ENCODE measurements at places on chromosomes 11 and 22.
A peak's percentile ranks its signal among the peaks of the same experiment; 100 is the strongest.

- no peak for DNase-seq
Observed at GRCh38 chr22:41280065-41280464, 5.9 kb downstream of the RANGAP1 start.

- no peak for DNase-seq
Observed at GRCh38 chr11:96167787-96168186, 175.2 kb downstream of the MAML2 start.

- no peak for DNase-seq
Observed at GRCh38 chr22:47619631-47620030, 857.2 kb downstream of the TBC1D22A start.

- DNase-seq: no peak
Observed at GRCh38 chr11:120091121-120091520, 46.8 kb downstream of the TRIM29 start.

GRCh38 chr11:70067591-70068341 is 10.4 kb upstream of the ANO1 start:
- no peak for DNase-seq

- DNase-seq: no peak
Observed at GRCh38 chr11:122765487-122766131, 72.7 kb upstream of the CRTAM start.

DNA sequence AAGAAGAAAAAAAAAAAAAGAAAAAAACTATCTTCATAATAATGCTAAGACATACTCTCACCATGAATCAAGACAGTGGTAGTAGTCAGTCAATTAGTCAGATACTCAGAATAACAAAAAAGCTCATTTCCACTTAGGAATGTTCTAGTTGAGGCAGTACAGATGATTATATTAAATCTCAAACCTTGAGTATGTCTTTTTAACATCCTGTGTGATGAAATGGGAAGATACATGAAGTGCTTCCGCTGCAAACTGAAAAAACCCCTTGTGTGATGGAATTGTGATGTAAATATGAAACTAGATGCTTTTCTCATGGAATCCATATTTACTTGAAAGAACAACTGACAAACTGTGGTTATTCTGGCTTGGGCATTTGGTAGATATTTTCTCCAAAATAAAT is 13.7 kb downstream of the AMOTL1 start:
- DNase-seq: no peak

- DNase-seq: no peak
Observed at GRCh38 chr22:19149047-19149883, 827 bp downstream of the GSC2 start.

- no peak for DNase-seq
Observed at GRCh38 chr11:69842746-69843528, 23.7 kb upstream of the FGF3 start.

DNA sequence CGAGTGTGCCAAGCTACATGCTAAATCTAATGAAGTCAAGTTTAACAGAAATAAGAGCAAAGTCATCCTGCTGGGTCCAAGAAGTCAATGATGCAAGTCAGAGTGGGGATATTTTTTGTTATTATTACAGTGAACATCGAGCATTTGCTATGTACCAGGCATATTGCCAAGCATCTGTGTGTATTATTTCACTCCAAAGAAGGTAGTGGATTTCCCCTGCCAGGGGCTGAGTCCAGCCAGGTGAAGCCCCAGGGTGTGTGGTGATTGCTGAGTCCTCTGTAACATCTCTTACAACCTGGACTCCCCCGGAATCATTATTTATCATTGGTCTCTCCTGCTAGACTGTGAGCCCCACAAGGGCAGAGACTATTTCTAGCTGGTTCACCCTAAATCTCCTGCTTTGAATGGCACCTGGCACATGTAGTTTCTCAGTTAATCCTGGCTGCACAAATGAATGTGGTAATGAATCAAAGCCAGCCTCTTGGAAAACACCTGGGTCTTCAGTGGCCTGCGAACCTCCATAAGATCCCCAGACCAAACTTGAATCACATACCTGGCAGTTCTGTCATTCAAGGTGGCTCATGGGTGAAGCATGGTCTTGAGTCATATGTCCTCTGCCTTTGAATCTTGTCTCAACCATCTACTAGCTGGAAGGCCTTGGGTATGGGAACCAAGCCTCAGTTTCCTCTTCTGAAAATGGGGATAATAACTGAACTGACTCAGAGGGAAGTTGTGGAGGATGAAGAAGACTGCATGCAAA is 549.2 kb downstream of the MIAT start:
- DNase-seq: no peak

GRCh38 chr11:73464347-73464746 is 88.1 kb downstream of the RELT start:
- no peak for DNase-seq

DNA sequence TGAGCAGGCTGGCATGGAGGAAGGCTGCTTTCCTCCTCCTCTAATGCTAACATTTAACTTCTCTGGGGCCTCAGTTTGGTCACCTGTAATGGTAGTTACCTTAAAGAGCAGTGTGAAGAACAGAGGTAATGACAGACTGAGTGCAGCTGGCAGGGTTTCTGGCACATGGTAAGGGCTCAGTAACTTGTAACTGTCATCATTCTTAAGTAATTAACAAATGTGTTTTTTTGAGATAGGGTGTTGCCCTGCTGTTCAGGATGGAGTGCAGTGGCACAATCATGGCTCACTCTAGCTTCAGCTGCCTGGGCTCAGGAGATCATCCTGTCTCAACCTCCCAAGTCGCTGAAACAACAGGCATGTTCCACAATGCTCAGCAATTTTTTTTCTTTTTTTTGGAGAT is 242.0 kb upstream of the SYN3 start:
- DNase-seq: no peak

DNA sequence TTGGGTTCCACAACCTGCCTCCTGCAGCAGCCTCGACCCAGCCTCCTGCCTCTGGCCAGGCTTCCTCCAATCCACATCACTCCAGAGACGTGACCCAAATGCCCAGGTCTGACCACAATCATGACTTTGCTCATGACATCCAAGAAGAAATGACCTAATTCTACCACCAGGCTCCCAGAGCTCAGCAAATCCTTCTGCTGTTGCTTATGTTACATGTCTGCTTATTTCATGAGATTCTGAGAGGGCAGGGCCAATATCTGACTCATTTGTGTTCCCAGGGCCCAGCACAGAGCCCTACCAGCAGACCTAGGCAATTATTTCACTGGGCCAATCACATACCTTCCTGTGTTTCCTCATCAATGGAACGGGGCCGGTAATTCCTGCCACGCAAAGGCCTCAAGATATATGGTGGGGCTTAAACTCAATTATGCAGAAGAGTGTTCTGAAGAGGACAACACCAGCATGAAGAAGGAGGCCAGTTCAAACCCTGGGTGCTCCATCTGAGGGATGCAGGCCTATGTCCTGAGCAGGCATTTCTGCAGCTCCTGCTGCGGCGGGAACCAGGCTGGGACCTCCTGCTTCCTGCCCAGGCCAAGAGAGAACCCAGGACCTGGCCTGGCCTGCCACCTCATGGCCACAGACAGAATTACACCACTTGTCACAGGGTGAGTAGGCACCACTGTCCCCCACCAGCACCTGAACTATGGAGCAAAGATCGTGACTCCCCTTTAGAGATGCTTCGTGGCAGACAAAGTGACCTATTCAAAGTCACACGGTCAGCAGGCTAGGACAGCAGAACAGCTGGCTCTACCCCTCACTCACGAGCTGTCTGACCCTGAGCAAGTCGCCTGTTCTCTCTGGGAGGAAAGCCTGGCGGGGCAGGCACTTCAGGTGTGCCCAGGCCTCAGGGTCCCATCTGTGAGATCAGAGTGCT is 5.9 kb downstream of the CENPM start:
- DNase-seq: no peak

GRCh38 chr11:46306296-46306853 is 28.9 kb downstream of the CREB3L1 start:
- DNase-seq: no peak

GRCh38 chr11:18853086-18853720 is 61.6 kb upstream of the PTPN5 start:
- DNase-seq: no peak

DNA sequence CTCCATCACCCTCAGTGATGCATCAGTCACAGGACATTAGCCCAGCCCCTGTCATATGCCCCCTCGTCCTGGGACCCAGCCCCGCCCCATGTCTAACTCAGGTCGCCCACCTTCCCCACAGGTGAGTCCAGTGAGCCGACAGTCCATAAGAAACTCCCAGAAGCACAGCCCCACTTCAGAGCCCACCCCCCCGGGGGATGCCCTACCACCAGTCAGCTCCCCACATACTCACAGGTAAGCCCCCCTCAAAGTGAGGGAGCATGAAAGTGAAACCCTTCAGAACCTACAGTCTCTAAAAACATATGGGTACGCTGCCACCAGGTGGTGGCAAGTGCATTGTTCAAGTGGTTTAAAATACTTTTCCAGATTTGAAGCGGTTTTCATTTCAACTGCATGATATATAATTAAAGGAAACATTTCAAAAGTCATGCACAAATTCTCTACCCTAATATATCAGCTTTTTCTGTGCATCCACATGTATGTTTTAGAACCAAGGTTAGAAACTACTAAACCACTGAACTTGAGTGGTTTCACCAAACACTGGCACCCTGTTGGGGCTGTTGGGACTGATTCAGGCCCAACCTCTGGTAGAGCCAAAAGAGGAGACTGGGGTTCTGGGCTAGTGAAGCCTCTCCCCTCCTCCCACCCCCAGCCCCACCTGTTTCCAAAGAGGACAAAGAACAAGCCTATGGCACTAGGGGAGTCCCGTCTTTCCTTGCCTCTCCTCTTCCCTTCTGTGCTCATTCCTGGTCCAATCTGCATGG is 17.3 kb downstream of the EPS8L2 start:
- DNase-seq: peak; percentile 45

DNA sequence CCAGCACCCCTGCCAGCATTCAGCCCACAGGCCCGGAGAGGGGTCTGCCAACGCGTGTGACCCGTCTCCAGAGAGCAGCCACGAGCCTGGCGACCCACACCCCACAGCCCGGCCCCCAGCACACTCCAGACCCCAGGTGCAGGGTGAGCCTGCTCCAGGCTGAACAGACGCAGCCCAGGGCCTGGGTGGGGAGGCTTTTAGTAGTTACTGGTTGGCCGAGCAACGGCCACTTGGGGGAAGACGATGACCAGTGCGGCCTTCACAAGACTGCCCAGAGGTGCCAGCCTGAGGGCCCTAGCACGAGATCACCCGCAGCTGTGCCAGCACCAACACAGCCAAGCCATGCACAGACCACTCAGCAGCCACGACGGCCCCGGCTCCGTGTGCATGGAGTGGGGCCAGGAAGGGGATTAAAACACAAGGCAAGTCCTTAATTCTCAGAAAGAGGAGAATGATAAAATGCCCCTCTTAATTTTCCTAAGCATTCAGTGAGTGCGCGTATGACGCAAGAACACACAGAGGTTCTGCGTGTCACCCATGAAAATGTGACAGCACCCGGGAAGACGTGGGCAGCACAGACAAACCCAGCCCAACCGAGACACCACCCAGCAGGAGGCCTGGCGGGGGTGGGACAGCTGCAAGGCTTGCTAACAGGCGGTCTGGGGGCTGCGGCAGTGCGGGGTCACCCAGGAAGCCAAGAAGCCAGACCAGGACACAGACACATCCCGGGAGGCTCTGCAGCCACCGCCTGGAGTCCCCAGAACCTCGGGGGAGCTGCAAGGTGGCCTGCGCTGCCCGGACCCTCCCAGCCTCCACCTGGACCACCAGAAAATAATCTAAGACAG is 47.6 kb downstream of the BRD1 start:
- no peak for DNase-seq

- no peak for DNase-seq
Observed at GRCh38 chr11:78768345-78768744, 193.7 kb upstream of the NARS2 start.

DNA sequence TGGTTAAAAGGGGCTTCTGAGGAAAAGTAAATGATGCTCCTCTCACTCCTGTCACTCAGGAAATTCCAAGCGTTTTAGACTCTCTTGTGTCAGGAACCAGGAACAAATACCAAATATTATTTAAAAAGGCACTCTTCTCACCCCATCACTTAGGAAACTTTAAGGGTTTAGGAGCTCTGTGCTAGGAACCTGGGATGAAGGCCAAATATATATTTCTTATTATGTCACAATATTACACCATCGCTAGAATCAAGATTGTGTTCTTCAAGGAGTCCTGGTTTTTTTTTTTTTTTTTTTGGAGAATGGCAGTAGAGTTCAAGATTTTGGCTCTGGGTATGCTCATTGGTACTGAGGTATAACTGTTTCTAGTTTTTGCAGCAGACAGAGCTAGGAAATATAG is 79.0 kb upstream of the HEPHL1 start:
- no peak for DNase-seq

DNA sequence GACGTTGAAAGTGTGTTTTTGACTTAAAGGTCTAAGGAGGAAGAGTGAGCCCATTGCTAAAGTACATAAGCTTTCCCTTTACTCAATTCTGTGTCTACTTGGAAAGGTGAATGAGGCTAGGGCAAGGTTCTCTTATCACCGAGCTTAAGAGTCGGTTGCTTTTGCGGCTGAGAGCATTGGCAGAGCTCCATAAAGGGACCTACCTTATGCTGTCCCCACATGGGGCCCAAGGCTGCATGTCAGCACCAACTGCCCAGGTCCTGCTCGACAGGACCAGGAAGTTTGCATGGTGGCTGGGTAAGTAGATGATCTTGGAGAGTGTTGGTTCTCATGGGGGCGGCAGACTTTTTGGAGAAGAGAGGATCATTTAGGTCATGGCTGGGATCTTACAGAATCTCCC is 91.2 kb downstream of the ZBTB16 start:
- no peak for DNase-seq

DNA sequence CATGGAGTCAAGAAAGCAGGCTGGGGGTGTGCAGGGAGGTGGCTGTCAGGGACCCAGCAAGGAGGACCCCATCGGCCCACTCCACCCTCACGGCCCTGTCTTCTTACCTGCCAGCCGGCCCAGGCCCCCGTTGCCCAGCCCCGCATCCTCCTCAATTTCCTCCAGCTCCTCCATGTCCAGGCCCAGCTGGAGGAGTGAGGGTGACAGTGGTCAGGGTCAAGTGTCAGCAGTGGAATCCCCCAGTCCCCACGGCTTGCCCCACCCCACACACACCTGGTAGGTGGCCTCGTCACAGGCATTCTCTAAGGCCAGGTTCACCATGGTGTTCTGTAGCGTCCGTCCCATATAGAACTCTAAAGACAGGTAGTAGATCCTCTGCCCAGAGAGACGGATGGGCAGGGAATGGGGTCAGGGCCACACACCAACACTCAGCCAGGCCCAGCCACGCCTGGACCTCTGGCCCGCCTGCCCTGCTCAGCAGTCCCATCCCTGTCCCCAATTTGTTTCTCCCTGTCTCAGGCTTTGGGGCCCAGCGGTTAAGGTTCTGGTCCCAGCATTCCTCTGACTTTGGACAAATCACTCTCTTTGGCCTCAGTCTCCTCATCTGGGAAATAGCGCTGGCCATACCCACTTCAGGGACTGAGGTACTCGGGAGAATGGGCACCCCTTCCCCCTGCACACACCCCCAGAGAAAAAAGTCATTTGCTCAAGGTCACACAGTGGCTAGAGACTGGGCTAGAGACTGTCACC is 1.3 kb downstream of the PYGM start:
- DNase-seq: no peak

- DNase-seq: peak; percentile 8
Observed at GRCh38 chr22:22168190-22168940, 76.2 kb upstream of the VPREB1 start.

- DNase-seq: no peak
Observed at GRCh38 chr11:8196749-8197148, 27.9 kb upstream of the RIC3 start.
